ENCODE measurements at places on chromosomes 7 and 10. TPM values are rescaled to one million over a fixed set of nuclear protein-coding genes. Genes with fewer than 3 reads are reported as not detected.

DNA sequence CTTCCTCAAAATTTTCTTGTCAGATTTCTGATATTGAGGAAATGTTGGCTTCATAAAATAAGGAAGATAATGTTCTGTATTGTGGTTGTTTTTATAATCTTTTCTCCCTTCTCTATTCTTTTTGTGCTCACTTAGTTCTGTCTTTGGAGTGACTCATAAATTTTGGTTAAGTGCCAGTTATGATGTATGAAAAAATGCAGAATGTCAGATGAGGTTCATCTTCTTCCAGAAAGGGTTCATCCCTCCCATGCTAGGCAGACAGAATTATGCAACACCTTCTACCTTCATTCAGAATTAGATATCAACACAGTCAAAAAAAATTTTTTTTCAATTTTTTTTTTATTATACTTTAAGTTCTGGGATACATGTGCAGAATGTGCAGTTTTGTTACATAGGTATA, 36.6 kb upstream of the CYP2C19 start:
- no peak for DNase-seq

Gene AGAP9
- total RNA-seq = 1.6 TPM

GRCh38 chr7:125573126-125573525, 643.5 kb upstream of the POT1 start:
- no peak for DNase-seq

DNA sequence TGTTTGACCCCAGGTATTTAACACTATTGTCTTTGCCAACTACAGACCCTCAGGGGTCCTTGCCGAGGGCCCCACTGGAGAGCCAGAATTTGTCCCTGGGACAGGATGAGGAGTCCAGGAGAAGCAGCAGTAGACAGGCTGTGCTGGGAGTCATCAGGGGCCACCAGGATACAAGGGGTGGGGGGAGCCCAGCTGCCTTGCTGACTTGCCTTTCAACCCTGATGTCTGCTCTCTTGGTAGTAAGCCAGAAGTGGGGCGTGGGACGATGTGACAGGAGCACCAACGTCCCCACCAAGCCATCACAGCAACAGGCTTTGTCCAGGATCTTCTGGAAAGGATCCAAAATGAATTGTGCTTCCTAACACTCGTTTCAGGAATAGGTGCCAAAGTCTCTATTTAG, 62.4 kb upstream of the CDCA7L start:
- DNase-seq = no peak

DNA sequence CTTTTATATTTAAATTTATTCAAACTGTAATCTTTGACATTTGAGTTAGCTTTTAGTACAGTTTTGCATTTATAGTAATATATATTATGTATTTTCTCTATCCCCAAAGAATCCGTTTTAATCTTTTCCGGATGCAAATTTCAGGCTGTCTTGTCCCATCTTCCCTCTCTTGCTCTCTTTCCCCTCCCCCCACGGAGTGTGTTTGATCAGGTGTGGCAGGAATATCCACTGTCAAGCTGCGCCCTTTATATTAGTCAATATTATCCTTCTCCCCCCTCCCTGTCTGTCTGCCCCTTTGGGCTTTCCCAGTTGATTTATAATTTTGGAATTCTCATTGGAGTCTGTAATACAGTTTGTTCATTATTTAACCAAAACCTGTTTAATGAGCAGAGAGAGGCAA, 19.0 kb downstream of the GBF1 start:
- no peak for DNase-seq

Gene DGKI
- total RNA-seq = 3.5 TPM

GRCh38 chr10:50470345-50470744, 153.4 kb downstream of the SGMS1 start:
- no peak for DNase-seq

Gene CALCR
- total RNA-seq = not detected

DNA sequence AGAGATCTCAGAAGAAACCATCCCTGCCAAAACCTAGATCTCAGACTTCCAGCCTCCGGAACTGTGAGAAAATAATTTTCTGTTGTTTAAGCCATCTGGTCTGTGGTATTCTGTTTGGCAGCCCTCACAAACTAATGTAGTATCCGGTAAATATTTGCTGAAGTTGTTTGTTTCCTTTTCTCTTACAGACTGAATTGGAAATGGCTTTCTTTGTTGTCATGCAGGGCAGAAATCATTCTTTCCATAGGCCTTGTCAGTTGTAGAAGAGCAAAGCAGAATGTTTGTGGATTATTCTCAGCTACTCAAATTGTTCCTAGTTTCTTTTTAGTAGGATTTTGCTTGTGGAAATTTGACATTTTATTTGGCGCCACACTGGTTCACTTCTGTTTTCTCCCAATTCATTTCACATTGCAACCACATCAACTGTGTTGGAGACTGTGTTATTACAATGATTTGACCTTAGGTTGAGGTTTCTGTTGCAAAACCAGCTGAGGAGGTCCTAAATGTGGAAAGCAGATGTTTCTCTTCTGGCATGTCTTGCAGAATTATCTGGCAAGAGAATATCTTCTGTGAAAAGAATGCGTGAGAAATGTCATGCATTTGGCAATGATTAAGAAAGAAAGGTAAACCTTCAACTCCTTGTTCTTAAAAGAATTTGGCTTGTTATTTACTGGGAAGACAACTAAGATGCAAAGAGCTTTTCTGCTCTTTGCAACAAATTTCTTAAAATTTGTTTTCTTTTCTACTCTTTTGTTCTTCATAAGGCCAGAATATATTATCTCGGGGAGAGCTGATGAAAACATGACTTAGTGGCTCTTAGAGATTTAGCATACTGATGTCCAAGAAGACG, 25.8 kb downstream of the ACTA2 start:
- no peak for DNase-seq

GRCh38 chr7:27196287-27196767, 3.6 kb downstream of the HOXA13 start:
- DNase-seq = peak; percentile 57

DNA sequence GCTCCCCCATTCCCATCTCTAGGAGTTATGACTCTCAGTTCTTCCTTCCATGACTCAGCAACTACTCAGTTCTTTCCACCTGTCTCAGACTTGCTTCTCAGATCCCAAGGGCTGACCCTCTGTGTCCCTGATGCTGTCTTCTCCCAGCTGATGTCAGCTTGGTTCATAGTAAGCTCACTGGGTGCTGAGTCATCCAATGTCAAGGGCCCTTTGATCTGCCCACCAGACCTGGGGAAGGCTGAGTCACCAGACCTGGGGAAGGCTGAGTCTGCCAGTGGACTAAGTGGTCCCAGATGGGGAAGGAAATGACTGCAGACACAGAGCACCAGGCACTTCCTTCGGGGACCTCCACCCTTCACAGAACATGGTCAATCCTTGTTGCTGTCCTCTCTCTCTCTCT, 76.1 kb upstream of the ZEB1 start:
- DNase-seq = peak; percentile 17

Gene ACTL6B
- not detected for total RNA-seq

DNA sequence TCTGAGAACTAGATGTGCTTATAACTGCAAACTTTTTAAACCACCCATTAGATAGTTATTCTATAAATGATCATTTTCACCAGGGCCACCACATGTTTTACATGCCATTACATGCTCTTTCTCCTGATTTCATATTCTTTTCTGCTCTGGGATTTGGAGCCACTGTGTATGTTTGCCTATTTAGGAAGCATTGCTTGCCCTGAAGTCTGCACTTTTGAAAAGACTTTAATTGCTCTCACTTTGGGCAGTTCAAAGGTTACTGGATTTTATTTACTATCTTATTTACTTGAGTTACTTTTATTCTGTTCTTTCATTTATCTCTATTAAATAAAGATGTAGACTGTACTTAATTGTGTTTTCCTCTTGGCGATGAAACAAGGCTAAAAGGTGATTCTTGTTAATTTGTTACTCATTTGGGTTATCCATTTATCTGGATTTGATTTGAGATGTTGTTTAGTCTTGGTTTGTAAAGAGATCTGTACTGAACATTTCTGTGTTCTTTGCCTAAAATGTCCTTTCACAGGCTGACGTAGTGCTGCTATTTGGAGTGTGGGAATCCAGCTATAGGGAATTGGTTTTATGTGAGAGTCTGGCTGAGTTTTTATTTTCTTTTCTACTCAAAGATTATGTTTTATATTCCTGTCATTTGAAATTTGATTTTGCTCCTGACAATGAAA, 88.8 kb downstream of the SUGCT start:
- DNase-seq = no peak

Gene KCP
- total RNA-seq = not detected

GRCh38 chr7:92437956-92438491, 9.3 kb upstream of the GATAD1 start:
- DNase-seq = no peak

Gene CDK14
- 1.2 TPM for total RNA-seq

- peak; percentile 5 for DNase-seq
These were observed 36.8 kb upstream of the R3HCC1L start for GRCh38 chr10:98097616-98098015.

GRCh38 chr10:92787557-92788152, 60.7 kb upstream of the EXOC6 start:
- DNase-seq = no peak

Gene ADIRF
- 26.0 TPM for total RNA-seq

DNA sequence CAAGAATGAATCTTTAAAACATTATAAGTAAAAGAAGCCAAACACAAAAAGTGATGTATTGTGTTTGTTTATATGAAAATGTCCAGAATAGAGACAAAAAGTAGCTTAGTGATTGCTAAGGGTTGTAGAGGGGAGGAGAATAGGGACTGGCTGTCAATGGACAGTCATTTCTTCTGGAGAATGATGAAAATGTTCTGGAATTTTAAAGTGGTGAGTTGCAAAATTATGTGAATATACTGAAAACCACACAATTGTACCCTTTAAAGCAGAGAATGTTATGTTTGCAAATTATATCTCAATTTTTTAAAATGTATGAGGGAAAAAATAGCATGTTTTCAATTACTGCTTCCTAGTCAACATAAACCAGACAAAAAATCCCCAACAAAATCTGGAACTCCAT, 174.2 kb downstream of the KMT2E start:
- no peak for DNase-seq

DNA sequence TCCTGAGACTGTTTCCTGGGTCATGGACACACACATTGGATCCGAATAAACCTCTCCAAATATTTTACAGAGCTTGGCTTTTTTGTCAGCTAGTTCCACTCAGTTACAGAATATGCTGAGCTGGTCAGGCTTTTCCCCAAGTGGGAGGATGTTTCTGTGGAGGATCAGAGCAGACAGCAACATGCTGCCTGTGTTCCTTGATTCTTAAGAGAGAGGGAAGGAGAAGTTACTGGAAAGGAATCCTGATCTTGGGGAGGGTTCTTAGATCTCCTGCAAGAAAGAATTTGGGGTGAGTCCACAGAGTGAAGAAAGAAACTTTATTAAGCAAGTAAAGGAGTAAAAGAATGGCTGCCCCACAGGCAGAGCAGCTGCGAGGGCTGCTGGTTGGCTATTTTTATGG, 76.8 kb upstream of the RPA3 start:
- no peak for DNase-seq

DNA sequence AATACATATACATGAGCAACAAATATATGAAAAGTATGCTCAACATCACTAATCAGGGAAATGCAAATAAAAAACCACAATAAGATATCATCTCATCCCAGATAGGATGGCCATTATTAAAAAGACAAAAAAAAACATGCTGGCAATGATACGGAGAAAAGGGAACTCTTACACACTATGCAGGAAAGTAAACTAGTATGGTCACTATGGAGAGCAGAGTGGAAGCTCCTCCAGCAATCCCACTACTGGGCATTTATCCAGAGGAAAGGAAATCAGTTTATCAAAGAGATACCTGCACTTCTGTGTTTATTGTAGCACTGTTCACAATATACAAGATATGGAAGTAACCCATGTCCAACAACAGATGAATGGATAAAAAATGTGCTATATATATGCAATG, 217.5 kb downstream of the SDK1 start:
- DNase-seq = peak; percentile 60

DNA sequence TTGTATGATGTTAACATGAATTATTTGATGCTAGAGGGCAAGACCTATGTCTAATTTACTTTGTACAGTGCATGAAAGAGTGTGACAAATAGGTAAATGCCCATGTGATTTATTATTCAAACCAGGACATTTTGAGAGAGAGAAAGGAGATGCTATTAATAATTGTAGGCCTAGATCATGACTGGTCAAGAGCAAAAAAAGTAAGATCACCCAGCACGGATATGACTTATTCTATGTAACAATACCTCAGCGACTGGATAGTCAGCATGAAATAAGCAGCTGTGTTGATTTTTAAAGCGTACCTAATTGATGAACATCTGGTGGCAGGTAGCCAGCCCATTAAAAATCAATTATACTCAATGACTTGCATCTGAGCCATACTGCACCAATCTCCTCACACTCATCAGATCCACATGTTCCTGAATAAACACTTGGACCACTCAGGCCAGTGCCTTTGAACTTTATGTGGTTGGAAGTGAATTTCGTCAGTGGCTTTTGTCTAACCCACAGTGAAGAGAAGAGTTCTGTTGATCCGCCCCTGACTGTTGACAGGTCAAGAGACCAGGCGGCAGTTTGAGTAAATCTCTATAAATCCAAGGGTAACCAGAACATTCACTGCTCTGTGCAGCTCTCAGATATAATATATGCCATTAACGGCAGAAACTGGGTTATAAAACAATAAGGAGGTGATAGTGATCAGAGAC, 435.3 kb downstream of the MDFIC start:
- no peak for DNase-seq

DNA sequence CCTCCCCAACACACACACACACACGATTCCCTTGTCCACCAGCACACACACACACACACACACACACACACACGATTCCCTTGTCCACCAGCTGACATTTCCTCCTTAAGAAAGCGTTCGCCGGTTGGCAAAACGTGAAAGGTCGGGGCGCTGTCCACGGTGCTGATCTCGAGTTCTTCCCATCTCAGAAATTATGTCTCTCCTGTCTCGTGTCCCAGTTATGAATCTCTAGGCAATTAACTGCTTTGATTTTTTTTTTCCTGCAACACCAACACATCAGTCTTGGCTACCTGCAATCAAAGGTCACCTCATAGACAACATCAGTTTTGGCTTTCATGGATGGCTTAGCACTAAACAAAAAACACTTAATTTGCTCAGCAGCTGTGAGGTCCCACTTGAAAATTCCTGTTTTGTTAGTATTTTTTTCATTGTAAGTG, 1.9 kb downstream of the INA start:
- peak; percentile 54 for DNase-seq

DNA sequence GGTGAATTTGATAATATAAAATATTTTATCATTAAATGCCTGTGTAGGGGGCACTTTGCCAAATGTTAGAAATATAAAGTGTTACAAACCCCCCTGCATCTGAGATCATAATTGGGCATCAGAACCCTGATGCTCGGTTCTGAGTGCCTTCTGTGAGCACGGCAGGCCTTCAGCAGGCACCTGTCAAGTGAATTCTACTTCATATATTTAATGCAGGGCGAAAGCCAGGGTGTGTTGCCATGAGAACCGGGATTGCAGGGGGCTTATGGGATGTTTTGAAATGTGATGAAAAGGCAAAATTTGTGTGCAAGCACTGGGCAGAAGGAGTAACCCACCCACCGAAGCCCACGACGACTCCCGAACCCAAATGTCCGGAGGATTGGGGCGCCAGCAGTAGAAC, 57.2 kb downstream of the MRC1 start:
- DNase-seq = no peak

Gene CRYGN
- not detected for total RNA-seq

All from dermis microvascular lymphatic vessel endothelial cell (primary cell).